ENCODE measurements at places on chromosomes 4 and X.

GRCh38 chr4:41814565-41814964, 66.0 kb upstream of the PHOX2B start:
- no peak overlapping the region for H3K27ac ChIP-seq
- H3K36me3 ChIP-seq, result no peaks in the 10 kb centered on the region
- no peak overlapping the region for H3K4me3 ChIP-seq
- H3K4me1 ChIP-seq, result no peaks in the 10 kb centered on the region
- peaks cover 9% of the 10 kb centered on the region for H3K27me3 ChIP-seq

DNA sequence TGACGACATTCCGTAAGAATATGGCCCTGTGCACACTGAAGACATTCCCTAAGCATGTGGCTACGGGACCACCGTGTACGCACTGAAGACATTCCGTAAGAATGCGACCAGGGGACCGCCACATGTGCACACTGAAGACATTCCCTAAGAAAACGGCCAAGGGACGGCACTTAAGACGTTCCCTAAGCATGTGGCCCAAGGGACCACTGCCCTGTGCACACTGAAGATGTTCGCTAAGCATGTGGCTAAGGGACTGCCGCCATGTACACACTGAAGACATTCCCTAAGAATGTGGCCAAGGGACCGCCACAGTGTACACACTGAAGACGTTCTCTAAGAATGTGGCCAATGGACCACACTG, 21.4 kb downstream of the DHRSX start:
- H3K36me3 ChIP-seq, result peaks cover 11% of the 10 kb centered on the region
- H3K4me1 ChIP-seq, result peaks cover 32% of the 10 kb centered on the region
- no peaks in the 10 kb centered on the region for H3K27me3 ChIP-seq
- H3K4me3 ChIP-seq, result no peak overlapping the region
- H3K27ac ChIP-seq, result no peak overlapping the region

GRCh38 chrX:49949961-49950360, 27.6 kb downstream of the CLCN5 start:
- H3K27ac ChIP-seq, result no peak overlapping the region
- no peaks in the 10 kb centered on the region for H3K27me3 ChIP-seq
- H3K4me3 ChIP-seq, result no peak overlapping the region
- DNase-seq, result no peak
- H3K36me3 ChIP-seq, result no peaks in the 10 kb centered on the region
- H3K4me1 ChIP-seq, result no peaks in the 10 kb centered on the region

GRCh38 chr4:4461850-4462249, 74.9 kb downstream of the NSG1 start:
- peaks cover 26% of the 10 kb centered on the region for H3K4me1 ChIP-seq
- H3K4me3 ChIP-seq, result no peak overlapping the region
- no peak for DNase-seq
- no peaks in the 10 kb centered on the region for H3K27me3 ChIP-seq
- H3K27ac ChIP-seq, result peak overlapping the region; percentile 26
- H3K36me3 ChIP-seq, result peaks cover 12% of the 10 kb centered on the region

- peak overlapping the region; percentile 87 for H3K4me3 ChIP-seq
- no peaks in the 10 kb centered on the region for H3K27me3 ChIP-seq
- H3K27ac ChIP-seq, result peak overlapping the region; percentile 95
Measured at GRCh38 chr4:143184217-143184502, 557 bp upstream of the USP38 start.

- H3K4me1 ChIP-seq, result peaks cover 20% of the 10 kb centered on the region
- DNase-seq, result no peak
Measured at GRCh38 chrX:132692066-132692465, 203.2 kb upstream of the MBNL3 start.

DNA sequence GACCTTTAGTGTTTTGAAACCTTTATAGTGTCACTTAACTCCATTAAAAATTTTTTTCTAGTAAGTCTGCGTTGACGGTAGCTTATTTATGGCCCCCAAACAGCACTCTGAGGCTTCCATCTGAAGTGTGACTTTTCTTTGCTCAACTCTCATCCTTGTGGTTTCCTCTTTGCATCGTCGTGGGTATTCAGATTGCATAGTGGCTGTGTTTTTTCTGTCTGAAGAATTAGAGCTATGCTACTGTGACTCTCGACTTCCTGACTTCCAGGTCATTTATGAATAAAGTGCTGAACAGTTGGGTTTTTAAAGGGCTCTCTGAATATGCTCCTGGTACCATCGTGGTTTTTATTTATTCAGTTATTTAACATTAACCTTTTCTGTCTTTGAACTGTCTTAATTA, 44.9 kb downstream of the JADE1 start:
- H3K27ac ChIP-seq, result peak overlapping the region; percentile 93
- peaks cover 27% of the 10 kb centered on the region for H3K4me1 ChIP-seq
- H3K36me3 ChIP-seq, result peaks cover 61% of the 10 kb centered on the region
- H3K27me3 ChIP-seq, result no peaks in the 10 kb centered on the region
- peak overlapping the region; percentile 59 for H3K4me3 ChIP-seq

- H3K4me3 ChIP-seq, result peak overlapping the region; percentile 36
- peaks cover 11% of the 10 kb centered on the region for H3K36me3 ChIP-seq
- no peaks in the 10 kb centered on the region for H3K27me3 ChIP-seq
- H3K4me1 ChIP-seq, result peaks cover 60% of the 10 kb centered on the region
- H3K27ac ChIP-seq, result no peak overlapping the region
Measured at GRCh38 chrX:44904542-44905115, 31.6 kb downstream of the KDM6A start.

DNA sequence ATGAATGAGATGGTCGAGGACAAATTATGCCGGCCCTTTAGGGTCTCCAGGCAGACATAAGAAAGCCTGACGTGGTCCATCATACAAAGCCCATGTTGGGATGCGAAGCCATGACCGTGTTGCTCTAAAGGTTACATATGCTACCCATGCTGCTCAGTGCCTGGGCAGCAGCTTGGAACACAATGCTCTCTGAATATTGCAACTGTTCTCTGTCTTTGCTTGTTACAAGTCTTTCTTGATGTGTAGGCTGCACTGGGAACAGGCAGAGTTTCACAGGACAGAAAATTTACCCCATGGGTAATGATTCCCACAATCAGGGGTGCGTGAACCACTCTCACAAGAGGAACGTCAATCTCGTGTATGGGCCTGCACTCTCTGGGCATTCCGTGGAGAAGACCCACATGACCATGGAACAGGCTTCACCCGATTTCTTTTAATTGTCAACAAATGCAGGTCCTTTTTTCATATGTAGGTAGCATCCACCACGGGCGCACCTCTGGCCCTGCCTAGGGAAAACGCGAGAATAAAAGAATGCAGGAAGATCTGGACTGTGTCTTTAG, 66.3 kb downstream of the NBDY start:
- H3K4me3 ChIP-seq, result no peak overlapping the region
- no peak for DNase-seq
- H3K27ac ChIP-seq, result no peak overlapping the region
- H3K27me3 ChIP-seq, result no peaks in the 10 kb centered on the region
- peaks cover 56% of the 10 kb centered on the region for H3K4me1 ChIP-seq

- no peaks in the 10 kb centered on the region for H3K36me3 ChIP-seq
- DNase-seq, result no peak
- no peak overlapping the region for H3K27ac ChIP-seq
- H3K27me3 ChIP-seq, result peaks cover 43% of the 10 kb centered on the region
- H3K4me3 ChIP-seq, result no peak overlapping the region
Measured at GRCh38 chrX:70960730-70961129, 29.8 kb upstream of the SLC7A3 start.

DNA sequence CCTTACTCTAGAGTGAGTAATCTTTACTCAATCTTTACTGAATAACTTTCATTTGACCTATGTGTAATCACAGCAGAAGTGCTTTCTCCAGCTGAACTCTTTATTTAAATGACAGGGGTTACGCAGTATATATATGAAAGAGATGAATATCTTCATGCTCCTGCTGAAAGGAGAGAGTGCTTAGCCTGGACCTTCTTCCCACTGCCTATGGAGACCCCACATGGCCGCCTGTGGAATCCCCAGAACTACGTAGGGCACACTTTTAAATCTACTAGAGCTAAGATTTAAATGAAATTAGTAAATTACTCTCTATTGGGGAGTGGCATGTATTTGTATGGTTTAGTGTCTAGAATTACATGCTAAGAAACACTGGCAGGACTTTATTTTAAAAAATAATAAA, 391.2 kb downstream of the ANKRD50 start:
- H3K4me1 ChIP-seq, result no peaks in the 10 kb centered on the region
- DNase-seq, result no peak
- H3K27ac ChIP-seq, result no peak overlapping the region
- no peaks in the 10 kb centered on the region for H3K27me3 ChIP-seq

- peak overlapping the region; percentile 96 for H3K27ac ChIP-seq
- peaks cover 68% of the 10 kb centered on the region for H3K4me1 ChIP-seq
- no peak for DNase-seq
- peak overlapping the region; percentile 98 for H3K4me3 ChIP-seq
- H3K36me3 ChIP-seq, result peaks cover 59% of the 10 kb centered on the region
Measured at GRCh38 chr4:10115271-10115796, 1.3 kb downstream of the WDR1 start.
